ENCODE measurements at places on chromosomes 5 and 9. TPM values are rescaled to one million over a fixed set of nuclear protein-coding genes. Genes with fewer than 3 reads are reported as not detected.
A peak's percentile ranks its signal among the peaks of the same experiment; 100 is the strongest.

- no peak for DNase-seq
Observed at GRCh38 chr5:122967625-122968024, 68.9 kb downstream of the PPIC start.

- DNase-seq: no peak
Observed at GRCh38 chr9:134847138-134847537, 33.5 kb upstream of the FCN2 start.

DNA sequence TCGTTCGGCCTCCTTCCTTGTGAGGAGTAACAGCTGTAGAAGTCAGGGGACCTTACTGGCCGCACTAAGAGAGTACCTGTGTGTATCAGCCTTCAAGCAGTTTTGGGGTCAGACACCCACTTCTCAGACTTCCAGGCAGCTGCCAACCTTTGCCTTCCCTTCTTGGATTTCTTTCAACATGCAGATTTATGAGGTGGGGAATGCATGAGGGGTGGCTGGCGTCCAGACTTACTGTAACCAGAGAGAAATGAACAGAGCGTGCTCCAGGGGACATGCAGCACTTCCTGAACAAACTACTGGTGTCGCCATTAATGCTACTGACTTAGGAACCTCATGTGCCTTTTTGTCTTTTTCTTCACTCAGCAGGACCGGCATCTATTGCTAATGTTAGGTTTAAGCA, 46.7 kb downstream of the INSYN2B start:
- DNase-seq: no peak

- peak; percentile 16 for DNase-seq
Observed at GRCh38 chr9:90559075-90560073, 83.2 kb downstream of the DIRAS2 start.

GRCh38 chr9:91740701-91741100, 209.3 kb downstream of the ROR2 start:
- DNase-seq: no peak

DNA sequence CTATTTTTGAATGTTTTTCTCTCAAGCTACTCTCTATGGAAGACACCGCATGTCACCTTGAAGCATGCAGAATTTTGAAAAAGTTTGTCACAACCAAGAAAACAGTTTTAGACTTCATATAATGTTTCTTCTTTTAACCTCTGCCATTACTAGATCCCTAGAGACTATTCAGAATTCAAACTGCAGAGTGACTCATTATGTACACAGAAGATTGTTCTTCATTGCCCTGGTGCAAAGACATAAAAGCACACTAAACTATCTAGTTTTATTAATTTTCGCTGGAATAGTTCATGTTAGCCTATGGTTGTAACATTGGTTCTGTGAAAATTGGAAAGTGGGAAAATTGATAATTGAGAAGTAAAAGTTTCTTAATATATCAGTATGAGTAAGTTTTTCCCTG, 18.4 kb downstream of the F2RL2 start:
- peak; percentile 44 for DNase-seq

The PCDHGA8 gene
- 0.61 TPM for total RNA-seq

DNA sequence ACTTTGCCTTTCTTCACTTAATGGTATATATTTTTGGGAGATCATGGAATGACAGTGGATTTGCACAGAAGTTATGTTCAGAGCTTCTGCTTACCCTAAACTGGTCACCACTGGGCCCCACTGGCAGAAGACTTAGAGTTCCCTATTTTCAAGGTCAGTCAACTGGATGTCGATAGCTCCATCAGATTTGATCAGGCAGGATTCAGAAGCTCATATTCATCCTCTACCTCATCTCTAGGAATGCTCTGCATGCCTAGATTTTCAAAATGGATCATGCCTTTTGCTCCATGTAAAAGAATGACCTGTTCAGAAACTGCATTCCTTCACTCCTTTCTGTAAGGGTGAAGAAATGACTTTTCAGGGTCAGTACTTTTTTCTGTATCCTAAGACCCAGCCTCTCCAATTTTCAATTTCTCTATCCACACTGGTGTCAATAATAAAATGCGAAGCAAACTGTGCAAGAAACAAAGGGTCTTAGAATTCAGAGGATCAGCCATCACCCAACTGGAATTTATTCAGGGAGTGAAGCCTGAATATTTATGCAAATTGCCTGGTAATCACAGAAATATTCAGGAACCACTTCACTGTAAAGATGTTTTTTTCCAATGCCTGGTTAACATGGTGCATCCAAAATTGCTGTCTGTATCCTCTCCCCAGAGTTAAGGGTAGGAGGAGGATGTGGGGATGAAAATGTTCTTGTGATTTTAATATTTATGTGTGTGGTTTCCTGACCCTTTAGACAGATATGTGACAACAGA, 125.4 kb downstream of the DOCK2 start:
- peak; percentile 55 for DNase-seq

DNA sequence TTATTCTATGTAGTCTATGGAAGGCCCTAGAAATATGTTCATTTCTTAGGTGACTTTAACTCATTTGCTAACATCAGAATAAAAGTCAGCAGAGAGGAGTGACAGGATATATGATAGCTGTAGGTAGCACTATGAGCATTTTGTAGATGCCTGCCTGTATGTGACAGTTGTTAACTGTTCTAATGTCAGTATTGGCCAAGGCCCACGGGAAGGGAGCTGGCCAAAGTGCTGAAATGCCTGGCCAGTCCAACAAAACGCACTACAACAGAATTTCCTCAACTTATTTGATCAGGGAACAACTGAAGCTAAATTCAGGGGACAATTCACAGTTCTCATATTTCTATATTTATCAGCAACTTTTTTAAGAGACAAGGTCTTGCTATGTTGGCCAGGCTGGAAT, 20.8 kb downstream of the SV2C start:
- DNase-seq: peak; percentile 20

GRCh38 chr5:60436518-60436917, 263.4 kb downstream of the DEPDC1B start:
- DNase-seq: no peak

GRCh38 chr9:5628183-5628529, 751 bp upstream of the RIC1 start:
- no peak for DNase-seq

- DNase-seq: no peak
Observed at GRCh38 chr5:83942155-83942554, 221.5 kb upstream of the HAPLN1 start.

- DNase-seq: no peak
Observed at GRCh38 chr5:125489146-125489545, 742.7 kb upstream of the ZNF608 start.

DNA sequence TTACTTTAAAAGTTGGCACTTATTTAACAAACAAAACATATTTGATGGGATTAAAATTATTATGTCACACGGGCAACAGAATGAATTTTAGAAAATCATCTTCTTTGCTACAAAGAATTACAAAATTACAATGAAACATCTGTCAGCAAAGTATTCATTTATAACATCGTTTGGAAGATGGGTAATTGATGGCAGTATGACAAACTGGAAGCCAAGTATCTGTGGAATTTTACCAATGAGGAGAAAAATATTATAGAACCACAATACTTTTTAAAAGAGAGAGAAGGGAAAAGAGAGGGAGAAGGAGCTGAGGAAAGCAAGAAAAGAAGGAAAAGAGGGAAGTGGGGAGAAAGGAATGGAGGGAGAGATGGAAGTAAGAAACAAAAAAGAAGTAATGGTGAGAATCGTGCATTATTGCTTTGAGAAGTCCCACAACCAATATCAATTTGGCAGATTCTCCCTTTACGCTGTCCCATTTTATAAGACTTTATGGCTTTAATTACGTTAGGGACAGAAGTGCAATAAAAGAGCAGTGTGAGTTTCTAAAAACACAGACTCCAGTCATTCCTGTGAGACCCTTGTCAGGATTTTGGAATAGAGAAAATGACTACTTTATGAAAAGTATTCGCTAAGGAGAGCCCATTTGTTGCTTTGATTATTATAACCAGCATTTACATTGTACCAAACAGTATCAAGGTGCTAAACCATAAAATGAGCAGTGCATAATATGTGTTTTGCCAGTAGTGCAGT, 76.7 kb downstream of the LURAP1L start:
- no peak for DNase-seq

DNA sequence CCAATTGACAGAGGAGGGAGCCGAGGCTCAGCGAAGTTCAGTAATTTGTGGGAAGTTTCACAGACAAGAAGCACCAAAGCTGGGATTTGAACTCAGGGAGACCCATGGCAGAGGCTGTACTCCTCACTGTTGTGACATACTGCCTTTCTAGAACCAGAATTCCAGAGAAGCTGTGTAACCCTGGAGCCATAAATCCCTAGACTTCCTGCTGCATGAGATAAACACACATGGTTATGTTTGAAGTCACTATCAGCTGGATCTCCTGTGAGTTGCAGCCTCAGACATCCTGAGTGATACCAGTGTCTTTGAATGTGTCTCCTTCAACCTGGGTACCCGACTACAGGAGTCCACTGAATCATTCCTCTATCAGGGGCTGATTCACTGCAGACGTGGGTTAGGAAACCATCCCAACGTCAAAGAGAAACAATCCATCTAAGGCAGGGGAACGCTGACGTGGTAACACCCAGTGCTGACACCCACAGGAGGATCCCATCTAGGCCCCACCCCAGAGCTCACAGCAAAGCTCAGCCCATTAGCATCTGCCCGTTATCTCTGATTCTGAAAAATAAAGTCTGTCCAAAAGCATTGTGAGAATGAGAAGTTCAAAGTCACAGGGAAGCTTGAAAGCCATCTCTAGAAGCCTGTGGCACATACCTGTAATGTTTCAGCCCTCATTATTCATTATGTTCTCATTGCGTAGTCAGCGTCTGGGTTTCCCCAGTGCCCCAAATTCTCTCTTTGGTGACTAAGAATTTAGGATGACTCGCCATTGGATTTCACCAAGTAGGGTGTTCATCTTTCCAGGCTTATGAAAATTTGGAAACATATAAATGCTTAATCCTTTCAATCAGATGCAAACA, 36.3 kb upstream of the BASP1 start:
- DNase-seq: peak; percentile 98

- peak; percentile 62 for DNase-seq
Observed at GRCh38 chr5:68548959-68549676, 333.6 kb downstream of the PIK3R1 start.

The TXNDC8 gene
- not detected for total RNA-seq

The PKN3 gene
- 4.8 TPM for total RNA-seq

The SPATA24 gene
- 5.9 TPM for total RNA-seq

The SEMA4D gene
- 5.0 TPM for total RNA-seq

DNA sequence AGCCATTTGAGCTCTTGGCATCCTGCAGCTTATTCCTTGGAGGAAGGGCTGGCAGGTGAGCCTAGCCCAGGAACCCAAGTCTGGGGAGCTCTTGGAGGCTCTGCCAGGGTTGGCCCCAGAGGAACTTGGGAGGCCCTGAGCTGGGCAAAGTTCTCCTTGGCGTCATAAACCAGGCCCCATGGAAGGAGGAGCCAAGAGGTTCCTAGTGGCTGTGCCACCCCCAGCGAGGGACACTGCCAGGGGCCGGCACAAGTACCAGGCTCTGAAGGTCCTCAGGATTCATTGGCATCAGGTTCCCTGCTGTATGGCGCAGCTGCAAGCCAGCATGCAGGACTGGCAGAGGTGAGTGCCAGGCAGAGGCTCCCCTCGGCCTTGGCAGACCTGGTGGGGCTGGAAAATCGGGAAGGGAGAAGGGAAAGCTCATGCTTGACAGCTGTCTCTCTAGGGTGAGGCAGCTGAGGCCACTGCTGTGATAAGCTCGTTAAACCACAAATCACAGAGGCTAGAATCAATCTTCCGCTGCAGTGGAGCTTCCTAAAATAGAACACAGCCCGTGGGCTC, 54.6 kb upstream of the SYNPO start:
- no peak for DNase-seq

DNA sequence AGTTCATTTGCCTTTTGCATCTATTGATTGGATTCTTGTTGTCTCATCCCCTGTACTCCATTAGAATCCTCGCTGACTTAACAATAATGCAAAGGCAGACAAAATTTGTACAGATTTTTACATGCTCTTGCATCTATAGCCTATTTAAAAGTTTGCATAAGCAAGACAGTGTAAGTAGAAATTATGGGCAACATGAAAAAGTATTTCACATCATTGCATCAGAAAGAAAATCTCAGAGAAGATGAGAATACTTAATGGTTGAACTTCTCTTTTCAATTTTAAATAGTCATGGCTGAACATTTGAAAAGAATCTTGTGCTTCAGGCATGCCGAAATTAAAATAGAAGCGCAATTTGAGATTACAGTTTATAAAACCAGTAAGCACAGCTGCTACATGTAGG, 226.4 kb downstream of the EFNA5 start:
- no peak for DNase-seq

DNA sequence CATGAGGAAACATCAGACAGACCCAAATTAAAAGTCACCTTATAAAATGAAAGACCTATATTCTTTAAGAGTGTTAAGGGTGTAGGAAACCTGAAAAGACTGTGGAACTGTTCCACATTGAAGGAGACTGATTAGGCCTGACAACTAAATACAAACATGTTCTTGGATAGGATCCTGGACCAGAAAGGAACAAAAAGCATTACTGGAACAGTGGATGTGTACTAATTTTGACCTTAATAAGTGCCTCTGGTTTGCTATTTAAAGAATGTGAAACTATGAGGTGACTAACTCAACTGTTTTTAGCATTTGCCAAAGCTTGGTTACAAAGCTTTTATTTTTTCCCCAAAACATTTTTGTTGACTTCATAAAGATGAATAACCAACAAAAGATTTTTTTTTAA, 340.6 kb downstream of the CAAP1 start:
- no peak for DNase-seq

GRCh38 chr9:132560616-132561202, 21.7 kb upstream of the BARHL1 start:
- no peak for DNase-seq

GRCh38 chr5:177557041-177557647, 2.8 kb upstream of the FAM193B start:
- DNase-seq: peak; percentile 43

The FABP6 gene
- total RNA-seq: 0.70 TPM

- no peak for DNase-seq
Observed at GRCh38 chr9:90803860-90804593, 2.4 kb downstream of the SYK start.

GRCh38 chr5:116651653-116652052, 77.0 kb upstream of the SEMA6A start:
- DNase-seq: no peak

The IL7R gene
- 12.2 TPM for total RNA-seq

DNA sequence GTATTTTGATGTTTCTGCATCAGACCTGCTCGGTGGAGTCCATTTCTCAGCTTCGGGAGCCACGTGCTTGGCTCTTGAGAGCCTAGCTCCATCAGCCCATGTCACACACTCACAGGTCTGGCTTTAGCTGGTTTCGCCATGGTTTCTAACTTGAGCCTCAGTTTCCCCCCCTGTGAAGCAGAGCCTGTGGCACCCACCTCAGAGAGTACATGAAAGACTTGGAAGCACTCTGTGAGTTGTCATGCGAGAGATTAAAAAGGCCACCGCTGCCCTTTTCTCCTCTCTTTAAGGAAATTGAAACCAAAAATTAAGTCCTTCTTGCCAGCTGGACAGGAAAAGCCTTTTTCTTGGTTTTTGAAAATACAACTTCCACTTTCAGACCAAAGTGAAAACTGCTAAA, 8.8 kb downstream of the TENT4A start:
- no peak for DNase-seq

DNA sequence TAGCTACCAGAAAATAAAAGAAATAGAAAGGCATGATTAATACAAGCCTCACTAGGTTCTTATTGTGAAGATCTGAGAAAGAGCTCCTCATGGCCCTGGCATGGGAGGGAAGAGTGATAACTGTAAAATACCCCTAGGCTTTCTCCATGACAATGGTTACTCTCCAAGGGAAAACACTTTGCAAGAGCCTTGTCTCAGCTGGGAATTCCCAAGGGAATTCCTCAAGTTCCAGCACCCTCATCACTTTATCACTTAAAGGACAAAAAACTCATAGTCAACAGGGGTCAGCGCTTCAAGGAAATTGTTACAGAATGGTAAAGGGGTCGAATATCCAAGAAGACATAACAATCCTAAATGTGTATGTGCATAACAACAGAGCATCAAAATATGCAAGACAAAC, 21.2 kb downstream of the SYK start:
- DNase-seq: no peak

The TRIM7 gene
- 12.6 TPM for total RNA-seq
